ENCODE measurements at places on chromosomes 1 and 21. TPM values are rescaled to one million over a fixed set of nuclear protein-coding genes. Genes with fewer than 3 reads are reported as not detected.

Gene PRDM15
- 9.2 TPM for total RNA-seq

Gene LCE3E
- 2.7 TPM for total RNA-seq

Gene IL10RB
- total RNA-seq: 29.2 TPM

Gene S100A14
- 2,146 TPM for total RNA-seq

Gene GSTM5
- 4.6 TPM for total RNA-seq

Gene ADGRB2
- 2.1 TPM for total RNA-seq

Gene IRF2BP2
- total RNA-seq: 62.3 TPM

Gene TPTE
- total RNA-seq: not detected

Gene HCRTR1
- 0.22 TPM for total RNA-seq

Gene SLFNL1
- 0.49 TPM for total RNA-seq

Gene OR2L3
- not detected for total RNA-seq

Gene SELENBP1
- 6.3 TPM for total RNA-seq

Gene ITLN2
- not detected for total RNA-seq

Gene LCE2C
- not detected for total RNA-seq

- no peaks in the 10 kb centered on the region for H3K27me3 ChIP-seq
- H3K4me1 ChIP-seq: no peaks in the 10 kb centered on the region
- no peak overlapping the region for H3K4me3 ChIP-seq
- no peak overlapping the region for H3K27ac ChIP-seq
- no peak for DNase-seq
Observed at GRCh38 chr1:231326248-231326647, 11.4 kb downstream of the EXOC8 start.

- H3K27me3 ChIP-seq: peaks cover 75% of the 10 kb centered on the region
- H3K4me1 ChIP-seq: peaks cover 3% of the 10 kb centered on the region
- no peak for DNase-seq
- no peaks in the 10 kb centered on the region for H3K36me3 ChIP-seq
Observed at GRCh38 chr1:237042892-237043576, 1.1 kb downstream of the RYR2 start.

DNA sequence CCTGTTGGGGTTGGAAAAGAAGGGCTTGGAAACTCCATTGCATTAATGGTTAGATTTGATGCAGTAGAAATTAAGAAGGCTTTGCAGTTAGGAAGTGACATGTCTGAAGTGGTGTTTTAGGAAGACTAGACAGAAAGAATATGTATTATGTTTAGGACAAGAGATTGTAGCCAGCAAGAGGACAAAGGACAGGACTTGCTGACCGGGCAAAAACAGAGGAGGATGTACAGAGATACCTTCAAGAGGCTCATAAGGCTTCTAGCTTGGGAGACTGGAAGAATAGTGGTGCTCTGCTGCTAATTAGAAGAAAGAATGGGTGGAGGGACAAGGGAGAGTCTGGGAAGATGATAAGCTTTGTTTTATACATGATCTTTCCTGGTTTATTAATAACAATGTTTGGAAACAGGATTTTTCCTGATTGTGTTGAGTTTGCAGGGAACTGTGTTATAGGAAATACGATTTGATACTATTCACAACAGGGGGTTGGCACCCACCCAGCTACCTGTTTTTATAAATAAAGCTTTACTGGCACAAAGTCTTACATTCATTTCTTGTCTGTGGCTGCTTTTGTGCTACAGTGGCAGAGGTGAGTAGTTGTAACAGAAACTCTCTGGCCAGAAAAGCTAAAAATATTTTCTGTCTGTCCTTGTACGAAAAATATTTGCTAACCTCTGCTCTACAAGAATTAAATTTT is 37.1 kb upstream of the TMCO2 start:
- H3K36me3 ChIP-seq: peaks cover 88% of the 10 kb centered on the region
- no peak overlapping the region for H3K27ac ChIP-seq
- H3K4me3 ChIP-seq: no peak overlapping the region
- H3K4me1 ChIP-seq: no peaks in the 10 kb centered on the region
- no peaks in the 10 kb centered on the region for H3K27me3 ChIP-seq

DNA sequence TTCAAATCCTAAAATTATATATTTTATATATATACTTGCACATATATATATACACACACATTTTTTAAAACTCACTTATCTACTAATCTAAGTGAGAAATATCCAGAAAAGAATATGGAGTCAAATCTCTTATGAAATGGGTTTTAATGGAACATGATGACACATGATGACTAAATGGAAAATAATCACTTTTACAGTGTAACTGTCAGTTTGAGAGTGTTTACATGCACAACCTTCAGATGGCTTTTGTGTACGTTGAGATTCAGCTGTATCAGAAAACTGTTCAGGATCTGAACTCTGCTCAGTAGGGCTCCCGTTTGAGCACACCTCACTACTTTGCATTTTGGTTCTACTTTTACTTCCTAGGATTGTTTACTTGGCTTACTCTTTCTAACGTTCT is 189.8 kb downstream of the DNAH14 start:
- H3K36me3 ChIP-seq: no peaks in the 10 kb centered on the region
- H3K27ac ChIP-seq: no peak overlapping the region
- no peak overlapping the region for H3K4me3 ChIP-seq
- no peaks in the 10 kb centered on the region for H3K27me3 ChIP-seq
- H3K4me1 ChIP-seq: no peaks in the 10 kb centered on the region
- no peak for DNase-seq

- DNase-seq: no peak
- no peak overlapping the region for H3K27ac ChIP-seq
- H3K4me1 ChIP-seq: no peaks in the 10 kb centered on the region
- peaks cover 12% of the 10 kb centered on the region for H3K27me3 ChIP-seq
- no peak overlapping the region for H3K4me3 ChIP-seq
Observed at GRCh38 chr1:37372711-37373110, 101.7 kb upstream of the ZC3H12A start.

GRCh38 chr1:246355411-246356230 is 151.5 kb downstream of the SMYD3 start:
- DNase-seq: no peak
- H3K27ac ChIP-seq: no peak overlapping the region
- no peaks in the 10 kb centered on the region for H3K4me1 ChIP-seq
- no peaks in the 10 kb centered on the region for H3K27me3 ChIP-seq

DNA sequence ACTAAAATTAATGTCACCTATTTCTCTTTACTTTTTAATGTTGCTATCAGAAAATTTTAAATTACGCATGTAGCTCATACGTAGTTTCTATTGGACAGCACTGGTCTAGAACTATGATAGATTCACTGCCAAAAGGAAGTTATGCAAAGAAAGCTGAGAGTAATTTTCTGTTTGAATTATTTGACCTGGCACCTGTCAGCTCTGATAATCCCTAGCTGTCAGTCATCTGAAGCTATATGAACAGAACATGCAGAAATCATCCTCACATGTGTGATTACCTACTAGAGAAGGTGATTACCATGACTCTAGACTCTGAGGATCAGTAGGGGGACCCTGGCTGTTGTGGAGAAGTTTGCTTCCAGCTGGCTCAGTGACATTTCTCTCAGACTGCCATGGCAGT is 40.8 kb downstream of the F5 start:
- no peaks in the 10 kb centered on the region for H3K4me1 ChIP-seq
- no peak overlapping the region for H3K27ac ChIP-seq
- H3K4me3 ChIP-seq: no peak overlapping the region
- DNase-seq: no peak
- no peaks in the 10 kb centered on the region for H3K36me3 ChIP-seq

- H3K4me1 ChIP-seq: peaks cover 11% of the 10 kb centered on the region
- no peaks in the 10 kb centered on the region for H3K27me3 ChIP-seq
- no peaks in the 10 kb centered on the region for H3K36me3 ChIP-seq
- DNase-seq: no peak
- no peak overlapping the region for H3K4me3 ChIP-seq
Observed at GRCh38 chr1:52139817-52140540, 1.9 kb upstream of the ZFYVE9 start.

DNA sequence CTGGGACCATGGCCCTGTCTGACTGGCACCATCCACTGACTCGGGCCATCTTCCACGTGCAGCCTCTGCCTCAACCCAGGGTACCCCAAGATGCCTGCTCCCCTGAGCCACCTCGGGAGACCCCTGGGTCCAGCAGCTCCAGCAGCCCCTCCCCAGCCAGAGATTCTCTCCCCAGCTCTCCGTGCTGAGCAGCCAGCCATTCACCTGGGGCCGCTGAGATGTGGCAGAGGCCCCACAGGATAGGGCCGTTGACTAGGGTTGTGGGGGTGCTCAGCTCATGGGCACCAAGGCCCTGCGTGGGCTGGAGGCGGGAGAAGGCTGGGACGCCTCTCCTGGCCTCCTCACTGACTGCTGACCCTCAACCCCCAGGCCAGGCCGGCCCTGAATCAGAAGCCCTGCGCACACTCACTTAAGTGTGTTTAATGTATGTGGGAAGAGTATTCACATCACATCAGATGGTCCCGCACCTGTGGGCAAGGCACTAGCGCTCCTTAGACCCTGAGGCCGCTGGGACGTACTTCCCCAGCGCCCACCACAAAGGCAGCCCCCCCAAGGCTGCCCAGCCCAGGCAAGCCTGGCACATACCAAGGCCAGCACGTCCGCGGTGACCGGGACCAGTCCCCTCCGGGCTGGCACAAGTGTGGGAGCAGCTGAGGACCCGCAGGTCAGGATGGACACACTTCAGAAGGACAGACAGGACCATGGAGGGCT is 27.8 kb downstream of the SLC19A1 start:
- H3K27ac ChIP-seq: no peak overlapping the region
- H3K27me3 ChIP-seq: no peaks in the 10 kb centered on the region
- H3K4me1 ChIP-seq: no peaks in the 10 kb centered on the region
- H3K4me3 ChIP-seq: no peak overlapping the region
- DNase-seq: no peak

GRCh38 chr1:214546886-214547641 is 4.3 kb downstream of the PTPN14 start:
- no peak overlapping the region for H3K27ac ChIP-seq
- H3K36me3 ChIP-seq: no peaks in the 10 kb centered on the region
- H3K4me1 ChIP-seq: peaks cover 10% of the 10 kb centered on the region
- no peak for DNase-seq
- H3K4me3 ChIP-seq: no peak overlapping the region

- no peak overlapping the region for H3K4me3 ChIP-seq
- no peaks in the 10 kb centered on the region for H3K27me3 ChIP-seq
- DNase-seq: no peak
- no peaks in the 10 kb centered on the region for H3K4me1 ChIP-seq
- H3K27ac ChIP-seq: no peak overlapping the region
Observed at GRCh38 chr21:24153137-24153536, 1454.1 kb downstream of the MRPL39 start.

DNA sequence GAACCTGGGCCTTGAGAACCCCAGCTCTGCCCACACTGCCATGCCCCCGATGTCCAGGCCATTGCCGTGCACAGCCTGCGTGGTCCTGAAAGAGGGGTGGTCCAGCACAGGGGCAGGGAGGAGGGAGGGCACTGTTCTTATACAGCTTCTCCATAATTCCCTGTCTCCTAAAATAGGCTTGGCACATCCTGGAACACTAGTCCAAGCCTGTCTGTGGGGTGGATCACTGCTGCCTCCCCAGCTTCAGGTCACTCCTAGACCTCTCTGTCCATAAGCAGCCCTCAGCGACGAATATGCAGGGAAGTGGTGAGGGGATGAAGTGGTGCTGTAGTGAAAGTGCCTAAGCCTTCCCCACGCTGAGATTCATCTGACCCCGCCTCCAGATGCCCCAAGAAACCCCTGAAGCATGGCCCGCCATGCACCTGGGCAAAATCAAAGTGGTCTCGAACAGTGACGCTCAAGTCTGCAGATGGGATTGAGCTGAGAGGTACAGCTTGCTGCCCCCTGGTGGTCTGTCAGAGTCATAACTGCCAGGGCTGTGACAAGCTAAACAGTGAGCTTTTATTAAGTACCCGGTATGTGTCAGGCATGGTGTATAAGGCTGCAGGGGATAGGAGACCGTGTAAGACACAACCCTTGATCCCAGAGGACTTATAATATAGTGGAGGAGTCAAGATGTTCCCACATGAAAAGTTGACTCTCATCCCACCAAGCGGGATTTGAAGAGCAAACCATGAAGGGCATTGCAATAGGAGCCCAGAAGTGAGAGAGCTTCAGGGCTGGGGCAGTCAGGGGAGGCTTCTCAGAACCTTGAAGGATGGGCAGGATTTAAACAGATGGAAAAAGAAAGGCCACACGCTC is 66.6 kb downstream of the FAM163A start:
- no peaks in the 10 kb centered on the region for H3K36me3 ChIP-seq
- peaks cover 6% of the 10 kb centered on the region for H3K4me1 ChIP-seq
- no peak for DNase-seq
- H3K4me3 ChIP-seq: no peak overlapping the region

DNA sequence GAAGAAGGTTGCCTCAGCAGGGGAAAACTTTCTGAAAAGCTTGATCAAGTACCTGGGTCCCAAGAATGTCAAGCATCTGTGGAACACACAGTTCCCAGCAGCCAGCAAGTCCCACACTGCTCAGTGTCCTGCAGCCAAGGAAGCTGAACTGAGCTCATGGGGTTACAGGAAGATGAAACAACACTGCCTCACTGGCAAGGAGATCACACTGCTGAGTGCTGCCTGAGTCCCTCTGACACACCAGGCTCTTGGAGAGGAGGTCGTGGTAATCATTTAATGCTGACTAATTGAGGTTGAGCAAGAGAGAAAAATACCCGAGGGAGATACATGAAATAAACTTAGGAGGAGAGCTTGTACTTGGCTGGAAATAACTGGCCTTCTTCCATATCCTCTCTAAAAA is 75.2 kb downstream of the MPZL1 start:
- DNase-seq: no peak
- peaks cover 65% of the 10 kb centered on the region for H3K4me1 ChIP-seq
- no peaks in the 10 kb centered on the region for H3K36me3 ChIP-seq
- peak overlapping the region; percentile 77 for H3K27ac ChIP-seq
- H3K4me3 ChIP-seq: no peak overlapping the region
